ENCODE measurements at places on chromosomes 7 and 10.
A peak's percentile ranks its signal among the peaks of the same experiment; 100 is the strongest.

- no peak for DNase-seq
Observed at GRCh38 chr10:131899695-131900349, 986 bp upstream of the PPP2R2D start.

DNA sequence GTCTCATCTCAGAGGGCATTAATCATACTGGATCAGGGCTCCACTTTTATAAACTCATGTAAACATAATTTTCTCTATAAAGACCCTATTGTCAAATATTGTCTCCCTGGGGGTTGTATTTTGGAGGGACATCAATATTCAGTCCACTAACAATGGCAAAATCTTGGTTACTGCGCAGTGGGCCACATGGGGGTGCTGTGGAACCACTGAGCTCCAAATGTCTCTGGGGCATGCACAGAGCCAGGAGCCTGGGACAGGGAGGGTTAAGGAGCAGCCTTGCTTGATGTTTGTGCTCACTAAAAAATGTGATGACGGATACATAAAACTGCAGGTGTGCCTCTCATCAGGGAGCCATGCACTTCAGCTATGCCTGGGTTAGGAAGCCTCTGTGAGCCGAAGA lies 62.1 kb upstream of the PRSS58 start:
- DNase-seq = no peak

GRCh38 chr10:94725871-94726270 lies 36.6 kb upstream of the CYP2C19 start:
- DNase-seq = no peak

DNA sequence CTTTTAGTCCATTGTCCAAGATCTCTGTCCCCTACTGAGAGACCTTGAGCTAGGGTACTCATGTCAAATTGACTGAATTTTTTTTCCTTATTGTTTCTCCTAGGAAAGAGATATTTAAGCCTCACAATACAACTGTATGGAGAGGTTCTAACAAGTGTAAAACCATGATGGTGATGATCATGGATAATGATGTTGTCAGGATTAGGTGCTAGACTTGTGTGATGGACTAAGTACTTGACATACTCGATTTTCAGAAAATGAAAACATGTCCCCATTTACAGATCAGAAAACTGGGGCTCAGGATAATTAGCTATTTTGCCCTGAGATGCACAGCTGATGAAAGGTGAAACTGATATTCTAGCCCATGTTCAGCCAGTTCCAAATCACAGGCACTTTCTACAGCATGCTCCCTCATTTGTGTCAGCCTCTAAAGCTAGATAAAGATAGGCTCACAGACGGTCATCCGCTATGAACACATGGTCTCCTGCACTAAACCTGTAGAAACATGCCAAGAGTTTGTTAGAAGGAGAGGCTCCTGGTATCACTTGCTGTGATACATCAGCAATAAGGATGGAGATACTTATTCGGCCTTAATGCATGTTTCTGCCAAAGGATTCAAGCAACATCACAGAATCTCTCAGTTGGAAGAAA lies 67.6 kb downstream of the CREB3L2 start:
- no peak for DNase-seq

- no peak for DNase-seq
Observed at GRCh38 chr10:88108115-88108610, 244.7 kb downstream of the PTEN start.

DNA sequence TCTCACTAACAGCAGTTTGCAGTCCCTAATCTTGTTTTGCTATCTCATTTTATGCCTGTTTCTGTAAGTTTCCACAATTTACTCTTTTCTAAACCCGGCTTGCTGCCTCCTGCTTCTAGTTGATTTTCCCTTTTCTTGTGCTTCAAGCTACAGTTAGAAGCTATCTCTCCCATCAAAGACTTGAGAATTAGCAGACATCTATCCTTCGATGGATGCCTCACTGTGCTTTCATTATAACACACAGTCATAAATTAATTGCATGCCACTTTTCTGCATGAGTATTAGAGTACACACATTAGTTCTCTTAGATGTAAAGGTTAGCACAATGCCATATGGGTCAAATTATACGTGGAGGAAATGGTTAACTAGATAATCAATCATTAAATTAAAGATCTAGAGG lies 48.7 kb downstream of the SEMA3A start:
- DNase-seq = no peak

GRCh38 chr10:71205468-71205867 lies 6.9 kb upstream of the UNC5B start:
- no peak for DNase-seq

- no peak for DNase-seq
Observed at GRCh38 chr10:121788115-121788514, 139.7 kb downstream of the ATE1 start.

DNA sequence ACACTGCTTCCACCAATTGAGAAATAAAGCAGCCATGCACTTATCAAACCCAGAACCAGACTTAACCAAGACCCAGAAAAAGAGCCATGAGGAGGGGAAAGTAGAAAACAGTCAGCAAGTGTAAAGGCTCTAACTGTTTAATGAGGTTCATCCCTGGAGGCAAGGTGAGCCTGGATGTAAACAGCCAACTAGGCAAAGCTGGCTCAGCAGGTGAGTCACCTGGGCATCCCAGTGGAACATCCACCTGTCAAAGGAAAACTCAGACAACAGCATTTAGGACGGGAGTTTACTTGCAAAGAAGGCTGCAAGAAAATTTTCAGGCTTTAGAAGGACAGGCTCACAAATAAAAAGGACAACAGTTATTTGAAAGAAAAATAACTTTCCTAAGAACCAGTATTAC lies 153.0 kb downstream of the SNX13 start:
- DNase-seq = no peak

DNA sequence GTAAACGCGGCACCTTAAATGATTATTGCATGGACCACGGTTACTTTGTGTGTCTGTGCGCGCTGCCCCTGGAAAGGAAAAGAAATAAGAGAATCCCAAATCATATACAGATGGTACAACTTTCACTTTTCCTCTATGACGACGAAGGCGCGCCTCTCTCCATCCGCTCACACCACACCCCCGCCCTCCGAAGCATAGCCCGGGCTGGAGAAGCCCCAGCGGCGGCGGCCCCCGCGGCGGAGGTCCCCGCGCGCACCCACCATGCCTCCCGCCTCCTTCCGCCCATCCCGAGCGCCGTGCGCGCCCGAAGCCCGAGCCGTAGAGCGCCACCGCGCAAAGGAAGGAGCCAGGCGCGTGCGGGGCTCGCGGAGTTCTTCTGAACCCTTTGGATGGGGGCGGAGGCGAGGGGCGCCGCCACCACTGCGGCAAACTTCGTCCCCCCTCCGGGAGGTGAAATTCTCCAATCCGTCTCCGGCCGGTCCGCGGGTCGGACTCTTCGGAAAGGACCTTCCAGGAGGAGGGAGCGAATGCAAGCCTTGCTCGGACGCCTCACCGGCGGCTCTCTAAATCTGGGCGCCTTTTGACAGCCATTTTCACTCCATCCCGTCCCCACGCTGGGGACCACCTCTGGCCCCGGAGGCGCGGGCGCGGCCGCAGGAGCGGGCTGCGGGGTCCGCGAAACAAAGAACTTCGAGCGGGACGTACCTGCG lies 588 bp downstream of the GLI3 start:
- DNase-seq = peak; percentile 40

DNA sequence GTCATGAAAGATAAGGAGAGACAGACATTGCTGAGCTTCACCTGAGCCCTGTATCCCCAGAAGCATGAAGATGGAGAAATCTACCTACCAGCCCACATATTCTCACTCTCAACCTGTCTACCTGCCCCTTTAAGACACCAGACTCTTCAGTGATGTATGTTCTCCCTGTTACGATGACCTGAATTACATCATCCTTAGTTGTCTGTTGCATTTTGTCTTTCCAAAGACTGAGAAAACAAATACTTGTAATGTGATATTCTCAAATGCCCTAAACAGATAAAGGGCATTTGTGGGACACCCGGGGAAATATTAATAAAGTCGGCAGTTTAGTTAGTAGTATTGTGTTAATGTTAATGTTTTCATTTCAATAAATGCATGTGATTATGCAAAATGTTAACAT lies 305.8 kb upstream of the IGFBP3 start:
- DNase-seq = no peak

GRCh38 chr10:10796774-10797415 lies 220.8 kb upstream of the CELF2 start:
- no peak for DNase-seq

DNA sequence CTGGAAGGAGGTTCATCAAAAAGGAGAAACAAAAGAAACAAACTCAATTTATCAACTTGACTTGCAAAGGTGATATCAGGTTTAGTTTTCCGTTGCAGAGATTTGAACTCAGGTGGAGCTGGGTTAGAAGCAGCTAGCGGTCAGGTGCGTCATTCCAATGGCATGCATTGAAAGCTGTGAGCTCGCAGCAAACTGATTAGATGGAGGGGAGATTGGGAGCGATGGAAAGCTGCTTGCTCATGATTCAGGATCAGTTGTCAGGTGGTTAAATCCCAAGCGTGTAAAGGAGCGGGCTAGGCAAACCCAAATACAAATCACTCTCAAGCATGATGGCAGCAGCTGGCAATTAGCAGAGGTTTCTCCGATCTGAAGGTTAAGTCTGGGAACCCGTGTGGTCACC lies 49.3 kb upstream of the AFAP1L2 start:
- DNase-seq = no peak

DNA sequence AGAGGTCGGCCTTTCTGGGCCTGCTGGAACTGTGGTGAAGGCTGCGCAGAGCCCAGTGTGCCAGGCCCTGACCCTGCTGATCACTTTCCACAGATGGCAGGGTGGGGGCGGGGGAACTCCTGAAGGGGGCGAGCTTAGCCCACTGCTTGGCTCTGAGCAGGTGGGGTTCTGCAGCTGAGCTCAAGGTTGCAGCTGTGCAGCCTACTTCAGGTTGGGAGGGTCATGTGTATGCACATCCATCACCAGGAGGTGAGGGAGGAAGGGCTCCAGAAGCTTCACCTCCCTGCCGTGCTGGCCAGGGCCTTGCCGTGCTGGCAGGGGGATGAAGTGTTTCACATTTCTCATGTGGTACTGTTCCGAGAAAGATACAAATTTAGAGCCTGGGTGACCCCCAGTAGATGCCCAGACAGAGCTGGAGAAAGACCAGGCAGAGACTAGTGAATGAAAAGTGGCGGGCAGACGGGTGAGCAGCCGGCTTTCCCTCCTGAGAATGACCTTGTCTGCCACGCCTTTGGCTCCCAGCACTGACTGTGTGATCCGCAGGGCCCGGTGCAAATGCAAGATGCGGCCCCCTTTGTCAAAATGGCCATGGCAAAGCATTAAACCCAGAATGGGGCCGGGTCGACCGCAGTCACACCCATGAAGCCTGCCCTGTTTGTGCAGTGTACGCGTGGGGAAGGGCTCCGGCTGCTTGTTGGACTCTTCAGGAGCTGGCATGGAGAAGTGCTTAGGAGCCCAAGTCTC lies 25.2 kb downstream of the FAM241B start:
- no peak for DNase-seq

DNA sequence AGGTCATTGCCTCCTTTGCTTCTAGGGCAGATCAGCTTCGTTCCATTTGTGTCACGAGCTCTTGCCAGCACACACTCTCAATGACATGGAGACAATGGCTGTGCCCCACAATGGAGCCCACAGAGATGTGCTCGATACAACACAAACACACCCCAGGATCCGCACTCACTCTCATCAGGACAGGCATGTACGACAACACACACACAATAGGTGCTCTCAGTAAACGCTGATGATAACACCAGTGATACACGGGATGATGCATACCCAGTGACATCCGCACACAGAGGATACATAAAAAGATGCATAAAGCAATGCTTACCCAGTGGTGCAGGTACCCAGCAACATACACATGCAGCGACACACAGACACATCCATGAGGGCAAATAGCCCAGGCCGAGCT lies 61.2 kb upstream of the LBX1 start:
- no peak for DNase-seq

- DNase-seq = no peak
Observed at GRCh38 chr7:138276891-138277290, 183.2 kb upstream of the TRIM24 start.

GRCh38 chr10:15775513-15775912 lies 55.8 kb upstream of the ITGA8 start:
- DNase-seq = no peak

DNA sequence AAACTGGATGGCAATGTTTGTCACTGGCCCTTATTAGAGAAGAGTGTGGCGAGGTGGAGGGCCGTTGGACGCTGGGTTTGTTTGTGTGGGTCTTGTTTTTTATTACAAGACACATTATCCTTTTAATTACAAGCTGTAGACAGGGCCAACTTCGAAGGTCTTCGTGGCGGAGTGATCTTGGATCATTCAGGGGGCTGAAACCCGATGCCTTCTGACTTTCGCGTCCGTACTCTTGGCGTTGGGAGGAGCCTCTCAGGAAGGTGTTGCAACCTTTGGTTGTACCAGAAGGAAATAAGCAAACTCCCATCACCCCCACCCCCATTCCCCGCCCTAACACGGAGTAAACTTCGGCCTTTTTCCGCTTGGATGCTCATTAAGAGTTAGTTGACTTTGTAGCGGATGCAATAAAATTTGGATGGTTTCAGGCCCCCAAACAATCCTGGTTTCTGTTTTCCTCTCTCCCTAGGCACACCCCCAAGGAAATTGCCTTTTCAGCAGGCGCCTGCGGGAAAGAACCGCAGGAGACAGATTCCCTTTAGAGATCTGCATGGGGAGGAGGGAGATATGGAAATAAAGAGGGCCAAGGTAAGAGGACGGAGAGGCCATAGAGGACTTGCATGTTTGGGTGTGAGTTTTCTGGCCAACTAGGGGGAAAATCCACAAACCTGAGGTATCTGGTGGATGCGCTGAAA lies 294.5 kb upstream of the NFE2L3 start:
- DNase-seq = no peak

DNA sequence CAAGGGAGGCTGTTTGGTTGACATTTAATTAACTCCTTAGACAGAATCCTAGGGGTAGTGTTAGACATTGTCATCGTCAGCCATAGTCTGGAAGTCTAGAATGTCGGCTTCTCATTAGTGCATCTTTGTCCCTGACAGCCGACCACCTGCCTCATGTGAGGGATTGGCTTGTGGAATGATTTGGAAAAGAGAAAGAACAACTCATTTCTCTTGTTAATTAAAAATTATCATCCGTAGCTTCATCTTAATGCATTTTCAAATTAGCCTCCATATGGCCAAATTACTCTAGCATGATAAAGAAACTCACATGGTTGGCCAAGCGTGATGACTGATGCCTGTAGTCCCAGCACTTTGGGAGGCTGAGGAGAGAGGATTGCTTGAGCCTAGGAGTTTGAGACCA lies 97.7 kb upstream of the PARD3 start:
- no peak for DNase-seq

DNA sequence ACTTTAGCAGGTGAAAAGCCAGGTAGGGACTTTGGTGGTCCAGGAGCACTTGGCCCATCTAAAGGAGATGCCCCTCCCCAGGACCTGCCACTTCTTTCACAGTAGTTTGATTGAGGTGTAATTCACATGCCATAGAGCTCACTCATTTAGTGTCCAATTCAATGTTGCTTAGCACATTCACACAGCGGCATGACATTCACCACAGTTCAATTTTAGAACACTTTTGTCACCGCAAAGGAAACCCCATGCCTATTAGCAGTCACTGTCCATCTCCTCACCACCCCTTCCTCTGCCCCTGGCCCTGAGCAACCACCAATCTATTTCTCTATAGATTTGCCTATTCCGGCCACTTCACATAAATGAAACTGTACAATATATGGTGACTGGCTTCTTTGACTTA lies 211.6 kb upstream of the ZMIZ1 start:
- no peak for DNase-seq
